ENCODE measurements at places on chromosomes 16 and 17. TPM values are rescaled to one million over a fixed set of nuclear protein-coding genes. Genes with fewer than 3 reads are reported as not detected.

- DNase-seq = peak; percentile 50
Measured at GRCh38 chr17:74744714-74745547, 3.5 kb upstream of the NHERF1 start.

DNA sequence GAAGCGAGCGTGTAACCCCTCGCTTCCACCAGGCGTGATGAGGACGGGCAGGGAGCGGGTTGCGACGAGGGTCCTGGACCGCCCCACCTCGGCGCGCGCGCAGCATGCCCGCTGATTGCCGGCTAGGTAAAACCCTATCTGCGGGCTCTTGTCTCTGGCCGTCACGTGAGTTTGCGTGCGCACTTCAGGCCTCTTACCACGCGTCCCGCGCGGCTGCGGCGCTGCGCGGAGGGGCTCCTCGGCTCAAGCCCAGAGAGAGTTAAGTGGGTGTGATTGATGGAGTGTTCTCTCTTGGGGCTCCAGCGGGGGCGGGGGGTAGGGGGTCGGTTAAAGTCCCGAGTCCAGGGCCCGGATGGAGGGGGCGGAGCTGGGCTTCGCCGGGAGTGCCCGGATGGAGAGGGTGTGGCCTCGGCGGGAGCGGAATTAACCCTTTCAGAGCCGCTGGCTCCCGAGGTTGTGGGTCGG lies 7.9 kb downstream of the KDM6B start:
- peak; percentile 78 for DNase-seq

GRCh38 chr16:50151756-50152155 lies 1.4 kb upstream of the TENT4B start:
- no peak for DNase-seq

DNA sequence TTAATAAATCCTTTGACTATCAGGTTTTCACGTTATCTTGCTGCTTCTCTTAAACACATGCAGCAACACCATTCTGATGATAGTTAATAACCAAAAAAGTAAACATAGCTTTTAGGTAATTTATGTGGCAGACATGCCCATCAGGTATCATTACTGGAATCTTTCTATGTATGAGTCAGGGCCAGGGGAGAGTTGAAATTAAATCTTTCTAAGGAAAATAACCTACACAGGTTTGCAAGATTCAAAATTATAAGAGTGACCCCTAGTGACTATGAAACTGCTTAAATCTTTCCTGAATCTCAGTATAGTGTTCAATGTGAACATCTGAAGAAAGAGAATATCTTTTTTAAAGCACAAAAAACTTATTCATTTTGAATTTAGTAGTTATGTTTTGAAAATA lies 666.6 kb downstream of the CDH11 start:
- DNase-seq = peak; percentile 45

DNA sequence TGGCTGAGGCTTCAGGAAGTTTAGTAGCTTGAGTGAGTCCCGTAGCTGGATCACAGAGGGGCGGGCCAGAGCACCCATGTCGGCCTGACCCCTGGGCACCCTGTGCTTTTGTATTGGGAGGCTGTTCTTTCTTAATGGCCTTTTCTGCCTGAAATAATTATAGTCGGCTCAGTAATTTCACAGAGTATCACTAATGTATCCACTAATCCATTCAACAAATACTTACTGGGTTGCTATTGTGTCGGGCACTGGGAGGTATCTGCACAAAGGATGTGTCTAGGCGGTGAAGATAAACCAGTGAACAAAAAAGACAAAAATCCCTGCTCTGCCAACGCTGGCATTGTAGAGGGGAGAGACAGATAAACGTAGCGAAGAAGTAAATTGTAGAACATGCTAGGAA lies 318.6 kb downstream of the FOXL1 start:
- DNase-seq = no peak

PIK3R5 gene
- 0.88 TPM for total RNA-seq

MEFV gene
- 4.3 TPM for total RNA-seq

ELOB gene
- 387 TPM for total RNA-seq

All from RPMI7951 (cell line).